ENCODE measurements at places on chromosomes 7 and 10.

DNA sequence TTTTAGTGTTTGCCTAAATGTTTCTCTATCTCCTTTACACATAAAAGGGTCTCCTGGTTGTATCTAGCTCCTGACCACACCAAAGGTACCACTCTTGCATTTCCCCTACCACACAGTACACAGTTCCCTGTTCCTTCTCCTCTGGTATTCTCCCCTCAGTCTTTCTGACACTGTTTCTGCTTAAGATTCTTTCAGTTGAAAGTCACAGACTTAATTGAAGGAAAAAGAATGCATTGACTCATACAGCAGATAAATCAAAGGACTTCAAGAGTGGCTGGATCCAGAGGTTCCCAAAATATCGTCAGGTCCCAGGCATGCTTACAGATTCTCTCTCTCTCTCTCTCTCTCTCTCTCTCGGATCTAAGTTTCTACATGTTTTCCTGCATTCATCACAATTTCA, 185.6 kb upstream of the LRGUK start:
- no peak for DNase-seq

DNA sequence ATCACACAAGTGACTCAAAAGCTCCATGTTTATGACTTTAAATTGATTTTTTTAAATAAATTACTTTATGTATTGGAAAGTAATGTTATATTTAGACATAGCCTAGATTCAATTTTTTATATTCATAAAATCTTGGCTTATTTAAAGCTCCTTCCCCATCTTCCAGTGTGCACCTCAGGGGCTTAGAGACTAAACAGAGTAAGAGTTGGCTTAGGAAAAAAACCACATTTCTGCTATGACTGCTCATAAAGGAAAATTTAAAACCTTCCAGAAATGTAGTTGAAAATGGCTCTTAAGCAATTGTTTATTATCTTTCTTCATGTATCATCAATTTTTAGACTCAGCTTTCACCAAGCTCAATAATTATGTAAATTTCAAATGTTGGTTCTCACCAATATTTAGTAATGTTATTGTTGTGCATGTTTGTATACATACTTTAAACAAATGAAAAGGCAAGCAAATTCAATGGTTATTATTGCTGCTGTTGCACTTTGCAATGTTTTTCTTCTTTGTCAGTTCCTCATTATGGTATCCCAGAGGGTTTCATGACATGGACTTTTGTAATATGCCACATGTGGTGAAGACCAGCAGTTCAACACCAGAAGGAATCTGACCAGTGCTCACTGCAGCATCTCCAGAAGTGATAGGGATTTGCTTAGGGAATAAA, 700.1 kb upstream of the ANKRD30A start:
- peak; percentile 3 for DNase-seq

- no peak for DNase-seq
Measured at GRCh38 chr7:4017081-4017480, 665.0 kb upstream of the FOXK1 start.

DNA sequence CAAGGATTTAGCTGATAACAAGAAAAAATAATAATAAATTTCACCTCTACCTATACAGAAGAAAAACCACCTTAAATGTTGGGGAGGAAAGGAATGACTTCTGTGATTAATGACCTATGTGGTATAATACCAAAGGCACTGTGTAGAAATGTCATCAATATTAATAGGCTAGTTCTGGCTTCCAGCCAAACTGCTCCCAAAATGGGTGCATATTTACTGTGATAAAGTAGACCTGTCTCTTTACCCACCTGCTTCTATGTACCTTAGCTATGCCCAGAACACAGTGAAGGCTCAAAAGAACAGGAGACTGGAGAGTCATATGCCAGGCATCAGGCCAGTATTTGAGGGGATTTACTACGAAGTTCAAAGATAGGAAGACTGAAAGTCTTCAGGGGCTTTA, 76.0 kb downstream of the ATE1 start:
- DNase-seq = no peak

- no peak for DNase-seq
Measured at GRCh38 chr7:2785071-2785500, 59.0 kb downstream of the GNA12 start.

DNA sequence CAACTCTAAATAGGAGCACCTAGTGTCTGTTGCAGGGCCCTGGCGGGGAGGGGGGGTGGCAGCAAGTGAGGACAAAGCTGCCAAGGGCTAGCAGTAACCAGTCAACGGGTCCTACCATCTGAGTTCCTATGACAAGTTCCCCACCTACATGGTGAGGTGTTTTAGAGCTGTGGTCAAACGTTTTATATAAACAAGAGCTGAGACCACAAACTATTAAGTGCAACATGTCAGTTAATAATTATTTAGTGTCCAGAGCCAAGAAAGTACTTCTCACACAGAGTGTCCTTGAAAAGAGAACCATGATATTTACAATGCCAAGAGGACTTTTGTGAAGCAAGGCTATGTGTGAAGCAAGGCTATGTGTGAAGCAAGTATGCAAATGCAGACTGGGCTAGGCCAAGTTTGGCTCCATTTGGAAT, 434.7 kb downstream of the TNS3 start:
- DNase-seq = peak; percentile 25

DNA sequence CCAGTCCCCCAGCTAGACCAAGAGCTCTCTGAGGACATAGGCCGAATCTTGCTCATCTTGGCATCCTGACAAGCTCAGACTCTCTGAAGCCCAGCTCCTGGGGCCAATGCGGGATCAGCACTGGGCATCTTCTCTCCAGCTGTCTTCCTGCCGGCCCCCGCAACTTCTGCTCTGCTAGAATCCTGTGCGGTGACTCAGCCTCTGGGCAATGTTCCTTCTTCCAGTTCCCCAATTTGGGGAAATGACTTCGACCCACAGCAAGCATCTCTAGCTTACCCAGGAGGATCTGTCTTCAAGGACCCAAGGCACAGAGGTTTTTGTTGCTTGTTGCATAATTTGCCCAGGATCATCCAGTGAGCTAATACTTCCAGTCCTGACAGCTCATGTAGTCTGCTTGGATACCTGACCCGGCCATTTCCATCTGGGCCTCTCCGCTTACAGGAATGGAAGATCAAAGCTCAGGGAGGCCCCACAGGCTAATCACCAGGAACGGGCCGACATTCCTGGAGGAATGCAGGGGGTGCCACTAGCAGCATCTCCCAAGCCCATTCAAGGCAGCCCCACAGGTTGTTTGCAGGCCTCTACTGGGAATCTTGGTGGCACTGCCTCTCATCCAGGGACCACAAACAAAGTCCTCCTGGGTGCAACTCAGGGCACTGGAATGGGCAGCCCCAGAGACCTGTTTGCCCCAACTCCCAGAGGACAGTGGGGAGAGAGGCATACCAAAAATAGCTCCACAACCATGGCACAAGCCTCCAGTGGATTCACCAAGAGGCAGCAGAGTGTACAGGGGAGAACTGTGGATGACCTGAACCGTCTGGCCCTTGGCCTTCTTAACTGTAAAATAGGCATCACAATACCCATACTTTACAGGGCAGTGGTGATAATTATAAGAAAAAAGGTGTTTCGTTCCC, 151.9 kb downstream of the NEURL1 start:
- peak; percentile 99 for DNase-seq

DNA sequence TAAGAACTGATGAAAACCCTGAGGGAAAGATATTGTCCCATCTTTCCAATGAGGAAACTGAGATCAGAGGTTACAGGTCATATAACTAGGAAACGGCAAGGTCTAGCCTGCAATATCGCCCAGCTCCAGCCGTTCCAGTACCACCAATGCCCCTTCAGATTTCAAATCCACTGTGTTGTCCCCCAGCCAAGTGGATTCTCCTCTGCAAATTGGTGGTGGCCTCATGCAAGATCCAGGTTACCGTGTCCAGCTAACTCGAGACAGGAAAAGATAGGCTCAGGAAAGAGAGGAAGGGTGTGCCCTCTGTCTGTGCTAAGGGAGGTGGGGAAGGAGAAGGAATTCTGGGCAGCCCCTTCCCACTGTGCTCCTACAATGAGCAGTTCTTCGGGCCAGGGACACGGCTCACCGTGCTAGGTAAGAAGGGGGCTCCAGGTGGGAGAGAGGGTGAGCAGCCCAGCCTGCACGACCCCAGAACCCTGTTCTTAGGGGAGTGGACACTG, 25.3 kb downstream of the PRSS2 start:
- no peak for DNase-seq

- DNase-seq = peak; percentile 93
Measured at GRCh38 chr10:107689323-107689722, 524.8 kb upstream of the SORCS1 start.

DNA sequence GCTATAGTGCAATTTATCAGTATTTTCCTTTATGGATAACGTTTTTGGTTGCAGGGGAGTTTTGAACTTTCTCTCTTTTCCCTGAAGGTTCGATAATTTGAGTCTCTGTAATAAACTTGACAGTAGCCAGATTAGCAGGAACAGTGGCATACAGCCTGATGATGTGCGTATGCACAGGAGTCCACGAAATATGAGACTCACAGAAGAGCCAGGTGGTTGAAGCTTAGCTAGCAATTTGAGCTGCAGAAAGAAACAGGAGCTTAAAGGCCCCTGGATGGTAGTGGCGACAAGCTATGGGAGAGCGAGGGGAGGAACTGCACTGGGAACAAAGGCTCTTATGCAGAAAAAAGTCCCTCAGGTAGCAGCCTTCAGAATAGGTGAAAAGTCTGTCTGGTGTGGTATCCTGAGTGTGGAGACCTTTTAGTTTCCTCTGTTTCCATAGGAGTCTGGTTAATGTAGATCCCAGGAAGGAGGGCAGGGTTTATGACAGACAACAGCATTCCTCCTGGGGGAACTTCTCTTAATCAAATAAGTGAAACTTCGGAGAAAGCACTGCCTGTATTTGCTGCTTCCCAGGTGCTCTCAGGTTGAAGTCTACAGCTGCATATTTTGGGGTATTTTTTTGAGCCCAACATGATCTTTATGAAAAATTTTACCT, 32.7 kb downstream of the FANK1 start:
- no peak for DNase-seq

- no peak for DNase-seq
Measured at GRCh38 chr7:556291-556826, 36.7 kb upstream of the PDGFA start.

- DNase-seq = no peak
Measured at GRCh38 chr7:149226840-149227494, 12.5 kb upstream of the ZNF212 start.

DNA sequence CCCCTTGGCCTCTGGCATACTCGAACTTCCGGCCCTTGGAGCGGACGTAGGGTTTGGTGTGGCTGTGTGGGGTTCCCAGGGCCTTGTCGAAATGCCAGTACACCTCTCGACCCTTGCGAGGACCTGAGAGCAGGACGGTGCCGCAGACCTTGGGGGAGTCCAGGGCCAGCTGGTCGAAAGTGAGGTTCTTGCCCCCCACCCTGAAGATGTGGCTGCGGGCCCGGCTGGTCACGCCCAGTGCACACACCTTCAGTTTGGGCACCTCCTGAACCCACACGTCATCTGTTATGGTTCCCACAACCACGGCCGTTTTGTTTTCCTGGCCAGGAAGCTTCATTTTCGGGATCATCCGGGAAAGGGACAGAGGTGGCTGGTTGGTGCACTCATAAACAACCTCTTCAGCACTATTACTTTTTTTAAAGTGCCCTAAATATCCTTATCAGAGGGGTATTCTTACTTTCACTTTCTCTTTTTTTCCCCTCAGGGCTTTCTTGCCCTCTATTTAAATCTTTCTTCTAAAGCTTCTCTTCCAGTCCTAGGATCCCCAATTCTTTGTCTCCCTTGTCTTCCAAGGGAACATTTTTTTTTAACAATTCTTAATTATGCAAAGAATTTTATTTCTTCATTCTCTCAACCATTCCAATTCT, 44.9 kb upstream of the FAM3C start:
- no peak for DNase-seq

- DNase-seq = peak; percentile 8
Measured at GRCh38 chr10:56823849-56824248, 462.8 kb upstream of the ZWINT start.

GRCh38 chr10:93408783-93409182, 73.4 kb downstream of the MYOF start:
- peak; percentile 12 for DNase-seq

- DNase-seq = no peak
Measured at GRCh38 chr7:150514748-150515222, at the start of gene GIMAP7. GIMAP7 (plus strand) TSS chr7:150514872; CDS start chr7:150519975, 5,103 bp downstream.

DNA sequence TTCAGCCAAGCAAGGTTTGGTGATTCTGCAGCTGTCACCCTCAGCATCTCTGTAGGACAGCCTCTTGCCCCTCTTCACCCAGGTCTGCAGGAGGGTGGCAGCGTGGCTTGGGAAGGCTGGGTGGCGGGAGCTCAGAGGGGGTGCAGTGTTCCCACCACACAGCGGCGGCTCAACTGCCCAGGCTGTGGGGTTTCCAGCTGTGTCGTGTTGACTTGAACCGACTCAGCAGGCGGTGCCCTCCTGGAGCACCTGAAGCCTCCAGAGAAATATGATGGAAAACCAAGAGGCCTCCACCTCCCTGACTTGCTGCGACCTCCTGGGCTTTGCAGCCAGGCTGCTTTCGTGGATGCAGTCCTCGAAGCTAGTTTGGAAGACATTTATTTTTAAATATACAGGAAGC, 68.0 kb upstream of the KLF6 start:
- no peak for DNase-seq

- no peak for DNase-seq
Measured at GRCh38 chr7:45176091-45176490, 18.5 kb downstream of the RAMP3 start.

GRCh38 chr7:41889040-41889439, 186.2 kb upstream of the INHBA start:
- DNase-seq = no peak

GRCh38 chr10:108913300-108913699, 1010.0 kb downstream of the XPNPEP1 start:
- no peak for DNase-seq

- no peak for DNase-seq
Measured at GRCh38 chr10:115829521-115830205, 443.3 kb downstream of the GFRA1 start.

DNA sequence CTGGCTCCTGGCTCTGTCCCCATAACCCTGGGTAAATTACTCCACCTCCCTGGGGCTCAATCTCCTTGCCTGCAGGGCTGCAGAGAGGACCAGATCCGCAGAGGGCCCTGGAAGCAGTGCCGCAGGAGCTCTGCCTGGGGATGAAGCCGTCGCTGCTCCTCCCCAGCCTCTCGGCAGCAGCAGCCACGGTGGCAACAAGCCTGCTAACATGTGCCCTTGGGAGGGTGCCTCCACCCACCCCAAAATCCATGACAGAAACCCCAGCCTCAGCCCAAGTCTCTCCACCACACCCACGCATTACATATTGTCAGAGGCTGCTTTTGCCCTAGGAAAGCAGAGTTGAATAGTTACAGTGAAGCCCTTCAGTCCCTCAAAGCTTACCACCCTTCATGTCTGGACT, 486.4 kb upstream of the FOXK1 start:
- DNase-seq = no peak

- no peak for DNase-seq
Measured at GRCh38 chr10:72087392-72087968, 871 bp downstream of the SPOCK2 start.

Data from MV-4-11 (cell line).